Myocyte (in vitro differentiated cells): ENCODE measurements at places on chromosomes 7 and 10. TPM values are rescaled to one million over a fixed set of nuclear protein-coding genes. Genes with fewer than 3 reads are reported as not detected.

C7orf57 gene
- 0.83 and 1.1 TPM in 2 replicates for total RNA-seq

IFIT1B gene
- not detected in 2 replicates for total RNA-seq

PRKAG2 gene
- 13.5 and 22.6 TPM in 2 replicates for total RNA-seq

OR2A12 gene
- not detected in 2 replicates for total RNA-seq

WNT8B gene
- not detected in 2 replicates for total RNA-seq

- no peak for DNase-seq
These were observed 146.0 kb downstream of the MYOF start for GRCh38 chr10:93336110-93336509.

- no peak for DNase-seq
These were observed 47.7 kb downstream of the EMX2 start for GRCh38 chr10:117590101-117590875.

DNA sequence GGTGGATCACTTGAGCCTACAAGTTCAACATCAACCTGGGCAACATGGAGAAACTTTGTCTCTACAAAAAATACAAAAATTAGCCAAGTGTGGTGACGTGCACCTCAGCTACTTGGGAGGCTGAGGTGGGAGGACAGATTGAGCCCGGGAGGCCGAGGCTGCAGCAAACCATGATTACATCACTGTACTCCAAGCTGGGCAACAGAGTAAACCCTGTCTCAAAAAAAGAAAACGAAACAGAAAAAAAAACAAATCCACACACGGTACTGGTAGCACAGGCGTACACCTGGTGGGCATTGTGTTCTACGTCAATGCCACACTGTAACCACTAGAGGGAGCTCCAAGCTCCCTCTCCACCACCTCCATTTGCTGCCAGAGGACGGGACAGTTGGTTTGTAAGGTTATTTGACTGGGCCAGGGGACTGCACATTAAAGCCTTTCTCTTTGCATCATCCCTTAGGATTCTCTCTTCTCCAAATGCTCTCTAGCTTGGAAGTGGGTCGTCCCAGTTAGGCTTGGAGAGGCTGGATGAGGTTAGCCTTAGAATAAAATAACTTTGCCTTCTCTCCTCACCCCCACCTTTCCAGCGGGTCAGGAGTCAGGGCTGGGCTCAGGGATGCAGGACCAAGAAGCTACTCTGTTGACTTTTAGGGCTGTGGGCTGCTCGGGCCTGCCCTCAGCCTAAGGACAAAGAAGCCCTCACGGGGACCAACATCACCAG is 130.8 kb downstream of the SORBS1 start:
- DNase-seq, result peak; percentile 73

- DNase-seq, result no peak
These were observed 42.1 kb upstream of the PLPP4 start for GRCh38 chr10:120414946-120415345.

- DNase-seq, result no peak
These were observed 23.0 kb downstream of the ZNF518A start for GRCh38 chr10:96153070-96153469.

DNA sequence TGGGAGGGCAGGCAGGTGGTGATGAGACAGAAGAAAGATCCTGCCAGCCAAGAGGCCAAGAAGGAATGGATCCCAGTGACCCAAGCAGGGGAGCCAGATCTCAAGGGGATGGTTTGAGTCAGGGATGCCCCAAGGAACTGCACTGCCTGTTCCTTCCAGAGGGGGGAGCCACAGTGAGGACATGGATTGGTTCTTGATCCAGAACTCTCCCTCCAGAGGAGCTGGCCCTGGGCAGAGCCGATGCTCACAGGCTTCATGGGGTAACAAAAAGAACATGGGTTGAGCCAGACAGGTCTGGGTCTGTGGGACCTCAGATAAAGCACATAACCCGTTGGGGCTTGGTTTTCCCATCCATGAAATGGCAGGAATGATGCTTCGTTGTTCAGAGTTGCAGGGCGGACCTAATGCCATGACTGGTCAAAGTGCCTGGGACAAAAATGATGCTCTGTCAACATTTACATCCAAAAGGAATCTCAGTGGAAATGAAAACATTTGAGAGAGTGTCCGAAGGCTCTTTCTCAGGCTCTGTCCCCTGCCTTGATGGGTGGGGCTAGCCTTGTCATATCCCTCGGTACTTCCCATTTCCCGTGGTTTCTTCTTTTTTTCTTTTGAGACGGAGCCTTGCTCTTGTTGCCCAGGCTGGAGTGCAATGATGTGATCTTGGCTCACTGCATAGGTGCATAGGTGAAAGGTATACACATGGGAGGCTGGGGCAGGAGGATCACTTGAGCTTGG is 4.7 kb upstream of the DENND2A start:
- DNase-seq, result no peak

GRCh38 chr7:20064974-20065862 is 152.0 kb downstream of the MACC1 start:
- DNase-seq, result peak; percentile 92

GRCh38 chr7:138903186-138903820 is 77.9 kb downstream of the KIAA1549 start:
- no peak for DNase-seq

GRCh38 chr10:121843379-121843778 is 84.5 kb downstream of the ATE1 start:
- no peak for DNase-seq

- no peak for DNase-seq
These were observed 146.1 kb upstream of the FAM20C start for GRCh38 chr7:46123-46829.

DNA sequence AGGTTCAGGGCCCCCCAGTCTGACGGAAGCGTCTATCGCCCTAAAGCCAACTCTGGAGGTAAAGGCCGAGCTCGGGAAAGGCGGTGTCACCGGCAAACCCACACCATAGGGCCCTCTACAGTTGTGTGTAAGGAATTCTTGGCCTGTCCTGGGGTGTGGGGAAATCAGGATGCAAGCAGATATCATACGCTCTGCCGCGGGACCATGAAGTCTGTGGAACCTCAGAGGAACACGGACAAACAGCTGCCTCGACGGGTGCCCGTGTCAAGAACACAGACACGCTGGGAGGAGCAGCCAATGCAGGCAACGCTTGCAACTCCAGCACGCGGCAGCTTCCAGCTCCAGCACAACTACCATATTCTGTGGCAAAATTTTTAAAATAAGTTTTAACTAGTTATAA is 157.9 kb downstream of the DIP2C start:
- no peak for DNase-seq

DNA sequence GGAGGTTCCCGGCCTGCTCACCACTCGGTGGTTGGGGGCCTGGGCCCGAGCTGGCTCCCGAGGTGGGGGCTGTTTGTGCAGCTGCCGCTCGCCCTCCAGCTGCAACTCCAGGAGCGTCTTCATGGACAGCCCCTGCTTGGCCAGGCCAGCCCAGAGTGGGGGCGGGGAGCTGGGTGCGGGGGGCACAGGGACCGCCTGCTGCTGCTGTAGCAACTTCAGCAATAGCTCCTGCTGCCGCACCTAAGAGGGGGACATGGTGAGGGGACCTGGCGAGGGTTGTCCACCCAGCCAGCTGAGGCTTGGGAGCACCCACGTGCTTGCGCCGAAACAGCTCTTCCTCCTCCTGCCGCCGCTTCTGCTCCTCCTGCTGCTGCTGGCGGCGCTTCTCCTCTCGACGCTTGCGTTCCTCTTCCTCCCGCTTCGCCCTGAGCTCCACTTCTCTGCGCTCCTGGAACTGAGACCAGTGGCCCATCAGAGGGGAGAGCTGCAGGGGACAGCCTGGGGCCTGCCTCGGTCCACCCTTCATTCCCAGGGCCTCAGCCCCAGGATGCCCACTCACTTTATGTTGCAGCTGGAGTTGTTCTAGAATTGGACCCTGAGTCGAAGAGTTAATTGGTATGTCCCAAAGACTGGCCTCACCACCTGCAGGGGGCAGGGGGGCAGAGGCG is 9.6 kb downstream of the GNB2 start:
- DNase-seq, result no peak

DNA sequence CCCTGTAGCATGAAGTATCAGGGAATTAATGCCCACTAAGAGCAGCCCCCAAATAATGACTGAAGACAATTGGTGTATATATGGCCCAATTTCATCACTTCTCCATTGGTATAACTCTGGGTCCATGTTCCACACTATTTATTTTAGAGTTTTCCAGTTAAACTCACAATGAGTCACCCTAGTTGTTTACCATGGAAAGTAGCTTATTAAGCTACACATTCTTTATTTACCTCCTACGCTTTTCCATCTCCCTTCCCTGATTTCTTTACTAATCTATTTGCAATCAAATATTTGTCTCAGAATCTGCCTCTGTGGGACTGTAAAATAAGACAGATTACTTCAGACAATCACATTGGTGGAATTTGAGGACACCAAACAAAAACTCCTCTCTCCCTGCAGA is 655.6 kb downstream of the SORCS1 start:
- DNase-seq, result no peak

DNA sequence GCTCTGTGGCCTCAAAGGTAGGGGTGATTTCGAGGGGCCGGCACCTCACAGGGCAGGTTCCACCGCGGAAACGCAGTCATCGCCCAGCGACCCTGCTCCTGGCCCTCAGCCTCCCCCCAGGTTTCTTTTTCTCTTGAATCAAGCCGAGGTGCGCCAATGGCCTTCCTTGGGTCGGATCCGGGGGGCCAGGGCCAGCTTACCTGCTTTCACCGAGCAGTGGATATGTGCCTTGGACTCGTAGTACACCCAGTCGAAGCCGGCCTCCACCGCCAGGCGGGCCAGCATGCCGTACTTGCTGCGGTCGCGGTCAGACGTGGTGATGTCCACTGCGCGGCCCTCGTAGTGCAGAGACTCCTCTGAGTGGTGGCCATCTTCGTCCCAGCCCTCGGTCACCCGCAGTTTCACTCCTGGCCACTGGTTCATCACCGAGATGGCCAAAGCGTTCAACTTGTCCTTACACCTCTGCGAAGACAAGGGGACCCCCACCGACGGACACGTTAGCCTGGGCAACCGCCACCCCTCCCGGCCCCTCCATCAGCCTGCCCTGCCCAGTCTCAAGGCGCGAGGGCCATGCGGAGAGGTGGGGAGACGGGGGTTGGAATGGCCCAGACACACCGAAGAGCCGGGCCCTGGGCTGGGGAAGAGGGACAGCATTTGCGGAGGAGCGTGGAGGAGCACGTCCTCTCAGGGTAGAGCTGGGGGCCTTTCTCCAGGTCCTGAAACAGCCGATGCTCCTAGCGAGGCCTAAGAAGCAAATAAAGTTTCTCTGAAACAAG is 6.0 kb downstream of the SHH start:
- no peak for DNase-seq

GRCh38 chr7:118005026-118005425 is 131.8 kb upstream of the CTTNBP2 start:
- DNase-seq, result no peak

- peak; percentile 38 for DNase-seq
These were observed 118.7 kb upstream of the SEC61G start for GRCh38 chr7:54877683-54878082.

DNA sequence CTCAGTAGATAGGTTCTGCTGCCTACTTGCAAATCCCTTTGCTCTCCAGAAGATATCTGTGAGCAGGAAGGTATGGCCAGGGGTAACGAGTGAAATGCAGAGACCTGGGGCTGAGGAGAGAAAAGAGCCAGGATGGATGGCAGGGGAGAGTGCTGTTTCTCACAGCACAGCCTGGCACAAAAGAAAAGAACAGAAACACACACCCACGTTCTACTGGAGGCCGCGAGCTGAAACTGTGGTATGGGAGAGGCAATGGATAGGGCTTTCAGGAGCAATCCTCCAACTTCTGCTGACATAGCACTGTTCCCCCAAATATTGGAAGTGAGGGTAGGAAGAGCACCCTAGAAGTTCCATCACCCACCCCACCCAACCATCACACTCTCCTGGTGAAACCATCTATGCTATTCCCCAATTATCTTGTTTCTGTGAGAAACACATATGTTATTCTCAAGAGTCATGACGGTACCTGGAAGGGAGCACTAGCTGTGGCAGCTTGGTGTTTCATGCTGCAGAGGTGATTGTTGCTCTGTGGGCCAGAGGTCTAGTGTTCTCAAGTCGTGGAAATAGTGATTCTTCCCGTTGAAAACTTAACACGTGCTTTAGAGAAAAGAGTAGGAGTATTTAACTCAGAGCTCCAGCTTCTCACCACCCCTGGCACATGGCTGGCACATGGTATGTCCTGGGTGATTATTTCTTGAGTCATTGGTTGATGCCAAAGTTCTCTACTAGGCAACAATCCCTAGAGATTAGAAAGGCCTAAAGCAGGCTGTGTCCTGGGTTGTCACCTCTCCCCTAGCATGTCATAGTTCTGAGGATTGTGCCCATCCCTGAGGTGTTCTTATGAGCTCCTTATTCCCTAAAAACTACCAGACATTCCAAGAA is 198.3 kb downstream of the PLXNA4 start:
- no peak for DNase-seq

GRCh38 chr10:99843310-99843709 is 60.9 kb downstream of the ABCC2 start:
- no peak for DNase-seq
